ENCODE measurements at places on chromosomes 5 and 9.

DNA sequence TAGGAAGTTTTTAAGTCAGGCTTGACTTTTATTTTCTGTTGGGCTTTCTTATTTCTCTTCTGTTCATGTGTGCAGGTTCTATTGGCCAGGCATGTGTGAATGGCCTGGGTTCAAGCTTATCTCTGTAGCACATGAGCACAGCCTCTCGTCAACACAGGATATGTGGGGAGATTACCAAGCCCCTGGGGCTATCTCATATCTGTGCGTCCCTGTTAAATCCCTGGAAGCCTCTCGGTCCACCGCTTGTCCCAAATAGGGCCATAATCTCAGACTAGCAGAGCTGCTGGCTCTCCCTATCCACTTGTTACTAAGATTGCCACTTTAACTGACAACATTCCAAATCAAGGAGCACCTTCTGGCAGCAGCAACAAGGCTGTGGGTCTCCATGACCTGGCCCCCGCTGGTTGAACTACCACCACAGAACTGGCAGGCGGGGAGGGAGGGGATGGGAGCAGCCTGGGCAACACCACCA, 28.4 kb upstream of the EBF1 start:
- DNase-seq: no peak

DNA sequence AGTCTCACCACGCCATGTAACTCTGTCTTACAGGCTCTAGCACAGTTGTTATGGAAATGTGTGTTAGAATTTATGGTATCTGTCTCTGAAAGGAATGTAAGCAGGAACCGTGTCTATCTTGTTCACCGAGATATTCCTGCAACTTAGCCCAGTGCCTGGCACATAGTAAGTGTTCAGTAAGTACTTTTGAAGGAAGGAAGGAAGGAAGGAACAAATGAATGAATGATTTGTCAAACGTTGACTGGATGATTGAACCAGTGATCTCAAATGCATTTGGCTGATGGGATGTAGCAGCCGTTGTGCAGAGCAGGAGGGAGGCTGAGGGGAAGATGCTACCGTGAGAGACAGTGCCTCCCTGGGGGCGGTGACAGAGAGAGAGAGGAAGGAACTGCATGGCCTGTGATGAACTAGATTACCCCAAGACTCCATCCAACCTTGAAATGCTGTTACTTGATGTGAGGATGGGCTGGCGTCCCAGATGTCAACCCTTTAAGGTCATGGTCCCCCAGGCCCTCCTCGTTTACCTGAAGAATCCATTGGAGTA, 47.5 kb upstream of the PPARGC1B start:
- DNase-seq: no peak

- DNase-seq: no peak
Observed at GRCh38 chr9:29290516-29290915, 1717.2 kb upstream of the C9orf72 start.

- no peak for DNase-seq
Observed at GRCh38 chr9:106718936-106719335, 144.0 kb upstream of the ZNF462 start.

DNA sequence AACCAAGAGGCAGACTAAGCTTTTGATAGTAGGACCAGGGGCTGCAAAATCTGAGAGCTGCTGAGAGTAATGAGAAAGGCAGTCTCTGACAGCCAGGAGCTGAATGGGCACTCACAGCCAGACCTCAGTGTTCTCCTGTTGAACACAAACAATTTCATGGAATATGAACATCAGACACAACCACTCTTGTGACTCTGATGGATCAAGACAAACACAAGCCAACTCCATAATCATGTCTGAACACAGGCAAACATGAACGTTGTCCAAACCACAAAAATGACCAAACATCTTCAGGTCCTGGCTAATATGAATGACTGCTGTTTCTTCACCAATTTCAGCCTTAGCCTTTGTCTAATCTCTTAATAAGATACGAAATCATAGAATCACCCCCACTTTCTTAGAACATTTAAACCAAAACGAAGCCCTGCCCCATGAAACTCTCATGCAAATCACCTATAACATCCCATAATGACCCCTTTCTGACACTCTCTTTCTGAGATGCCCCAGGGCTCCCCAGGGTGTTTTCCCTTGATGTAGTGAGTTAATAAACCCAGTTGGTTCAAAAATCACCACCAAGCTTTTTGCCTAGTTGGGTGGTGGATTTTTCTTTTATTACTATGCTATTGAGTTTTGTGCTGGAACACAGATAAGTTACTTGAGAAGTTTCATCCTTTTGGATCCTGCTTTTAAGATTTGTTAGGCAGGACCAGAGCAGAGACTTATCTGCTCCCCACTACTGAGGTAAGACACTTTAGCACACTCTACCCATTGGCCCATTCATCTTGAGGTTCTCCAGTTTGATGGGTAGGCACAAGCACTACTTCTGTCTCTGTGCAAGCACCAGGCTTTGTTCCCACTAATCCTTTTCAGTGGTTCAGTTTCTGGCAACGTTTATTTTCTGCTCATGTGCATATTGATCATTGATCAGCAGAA, 5.9 kb upstream of the ERAP2 start:
- DNase-seq: no peak

DNA sequence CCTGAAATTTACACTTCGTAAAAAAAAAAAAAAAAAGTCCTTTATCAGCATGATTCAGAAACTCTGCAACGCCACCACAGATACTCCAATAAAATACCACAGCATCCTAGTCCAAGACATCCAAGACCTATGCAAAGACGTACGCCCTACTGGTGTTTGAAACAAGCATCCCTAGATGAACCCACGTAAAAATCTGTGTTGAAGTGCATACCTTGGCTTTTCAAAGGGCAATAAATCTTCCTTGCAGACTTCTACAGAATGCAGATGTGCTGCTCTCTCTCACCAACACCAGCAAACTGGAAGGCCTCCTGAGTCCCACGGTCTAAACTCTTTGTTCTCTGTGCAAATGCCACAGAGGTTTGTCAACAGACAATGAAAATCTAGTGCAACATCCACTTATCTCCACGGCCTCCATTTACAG, 38.8 kb downstream of the MYO10 start:
- DNase-seq: no peak

DNA sequence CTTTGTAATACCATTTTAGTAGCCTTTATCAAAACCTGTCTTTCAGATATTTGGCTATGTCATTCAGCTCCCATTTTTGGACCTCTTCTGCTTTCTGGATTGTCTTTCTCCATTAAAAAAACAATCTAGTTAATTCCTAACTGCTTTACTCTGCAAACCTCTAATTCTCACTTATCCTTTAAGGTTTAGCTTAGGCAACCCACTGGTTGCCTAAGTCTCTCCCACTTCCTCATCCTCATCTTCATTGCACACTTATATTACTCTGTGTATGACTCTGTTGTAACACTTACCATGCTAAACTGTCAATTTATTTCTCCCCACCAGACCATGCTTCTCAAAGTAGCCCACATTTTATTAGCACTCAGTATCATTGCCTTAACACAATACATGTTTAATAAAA, 205.0 kb upstream of the DMRTA1 start:
- no peak for DNase-seq

DNA sequence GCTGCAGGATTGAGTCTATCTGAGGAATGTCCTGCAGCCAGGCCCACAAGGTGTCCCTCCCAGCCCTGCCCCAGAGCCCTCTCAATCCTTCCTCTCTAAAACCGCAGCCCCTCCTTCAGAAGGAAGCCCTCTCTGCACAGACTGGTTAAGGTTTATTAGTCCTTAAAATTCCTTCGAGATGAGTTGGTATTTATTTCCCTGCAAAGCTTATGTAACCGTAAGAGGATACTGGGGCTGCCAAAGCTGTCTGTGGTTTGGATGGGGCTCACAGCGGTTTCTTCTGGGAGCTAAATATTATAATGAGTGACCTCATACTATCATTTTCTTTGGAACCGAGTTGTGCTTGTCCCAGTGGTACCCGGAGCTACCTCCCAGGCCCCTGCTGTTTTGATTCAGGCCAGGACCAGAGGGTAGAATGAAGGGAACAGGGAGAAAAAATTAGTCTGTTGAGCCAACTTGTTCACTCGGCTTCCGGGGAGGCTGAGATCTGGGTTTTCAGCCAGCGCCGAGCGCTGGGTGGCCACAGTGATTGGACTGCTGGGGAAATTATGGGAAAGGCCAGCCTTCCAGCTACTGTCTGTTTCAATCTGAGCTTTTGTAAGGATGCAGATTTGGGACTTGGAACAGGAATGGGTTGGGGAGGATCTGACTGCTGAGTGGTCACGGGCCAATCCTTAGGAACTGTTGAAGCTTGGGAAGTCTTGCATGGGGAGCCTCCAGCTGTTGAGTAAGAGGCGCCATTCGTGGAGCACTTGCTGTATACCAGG, 107.5 kb downstream of the NDFIP1 start:
- no peak for DNase-seq

- no peak for DNase-seq
Observed at GRCh38 chr5:141534492-141535213, 45.8 kb downstream of the PCDHGC5 start.

DNA sequence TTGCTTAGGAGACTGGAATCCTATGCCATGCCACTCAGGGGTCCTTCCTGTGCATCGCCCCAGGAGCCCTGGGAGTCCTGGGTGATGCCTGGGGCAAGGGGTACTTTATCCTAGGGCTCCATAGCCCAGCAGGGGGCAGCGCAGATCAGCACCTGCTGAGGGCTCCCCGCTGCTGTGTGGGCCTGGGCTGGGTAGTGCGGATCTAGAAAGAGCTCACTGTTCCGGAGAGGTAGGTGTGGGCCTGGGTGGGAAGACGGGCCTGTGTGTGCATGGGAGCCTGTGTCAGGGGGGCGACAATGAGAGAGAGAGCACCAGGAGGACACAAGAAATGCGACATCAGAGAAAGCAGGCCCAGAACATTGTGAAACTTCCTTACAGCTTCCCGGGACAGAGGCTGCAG, 11.4 kb upstream of the DAB2IP start:
- DNase-seq: no peak

DNA sequence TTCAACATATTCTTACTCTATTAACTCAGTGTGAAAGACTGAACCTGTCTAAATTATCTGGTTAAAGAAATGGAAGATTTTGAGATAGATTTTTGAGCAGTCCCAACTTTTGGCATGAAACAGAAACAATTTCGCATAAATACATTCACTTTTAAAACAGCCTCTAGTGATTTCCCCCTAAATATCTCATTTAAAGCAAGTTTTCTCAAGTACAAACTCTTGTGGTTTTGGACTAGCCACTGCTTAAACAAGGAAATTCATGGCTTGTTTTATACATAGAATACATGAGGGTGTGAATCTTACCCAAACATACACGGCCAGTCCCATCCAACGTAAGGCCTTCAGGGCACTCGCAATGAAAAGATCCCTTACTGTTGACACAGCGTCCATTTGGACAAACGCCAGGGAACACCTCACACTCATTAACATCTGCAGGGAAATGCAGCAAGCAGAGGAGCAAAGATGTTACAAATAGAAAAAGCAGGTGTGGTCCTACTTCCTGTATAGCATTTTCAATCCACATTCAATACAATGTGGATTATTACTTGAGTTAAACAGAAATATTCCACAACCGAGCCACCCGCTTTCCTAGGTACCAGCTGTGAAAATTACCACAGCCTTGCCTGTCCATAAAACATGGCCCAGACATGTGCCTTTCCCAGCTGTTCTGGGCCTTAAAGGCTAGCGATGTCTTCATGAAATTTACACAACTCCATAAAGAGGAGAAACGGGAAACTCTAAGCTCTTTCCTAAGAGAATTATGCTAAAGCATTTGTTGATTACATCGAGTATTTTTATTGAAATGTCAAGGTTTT, 188.8 kb downstream of the FBN2 start:
- DNase-seq: no peak

GRCh38 chr5:38776149-38776896, 69.5 kb upstream of the OSMR start:
- no peak for DNase-seq

- no peak for DNase-seq
Observed at GRCh38 chr5:1827025-1827885, 26.0 kb downstream of the NDUFS6 start.

DNA sequence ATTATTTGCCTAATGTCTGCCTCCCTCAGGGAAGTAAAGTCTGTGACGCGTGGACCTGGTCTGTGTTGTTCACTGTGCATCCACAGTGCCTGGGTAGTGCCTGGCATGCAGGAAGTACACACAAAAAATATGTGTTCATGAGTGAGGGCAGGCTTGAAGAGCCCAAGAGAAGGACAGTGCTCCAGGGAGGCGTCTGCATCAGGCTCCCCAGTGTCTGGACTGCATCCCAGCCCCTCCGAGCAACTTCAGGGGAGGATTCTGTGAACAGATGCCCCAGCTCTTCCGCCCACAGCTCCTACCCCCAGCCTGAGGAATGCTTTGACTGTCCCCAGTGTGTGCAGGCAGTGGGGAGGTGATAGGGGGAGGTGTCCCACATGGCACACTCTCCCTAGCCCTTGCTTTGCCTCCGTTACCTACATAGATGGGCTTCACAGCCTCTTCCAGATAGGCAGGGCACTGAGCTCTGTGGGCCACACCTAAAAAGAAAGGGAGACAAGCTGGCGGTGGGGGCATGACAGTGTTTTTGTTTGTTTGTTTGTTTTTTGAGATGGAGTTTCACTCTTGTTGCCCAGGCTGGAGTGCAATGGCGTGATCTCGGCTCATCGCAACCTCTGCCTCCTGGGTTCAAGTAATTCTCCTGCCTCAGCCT, 25.4 kb downstream of the IRF1 start:
- no peak for DNase-seq

GRCh38 chr5:170642066-170642735, 138.4 kb downstream of the KCNIP1 start:
- no peak for DNase-seq

DNA sequence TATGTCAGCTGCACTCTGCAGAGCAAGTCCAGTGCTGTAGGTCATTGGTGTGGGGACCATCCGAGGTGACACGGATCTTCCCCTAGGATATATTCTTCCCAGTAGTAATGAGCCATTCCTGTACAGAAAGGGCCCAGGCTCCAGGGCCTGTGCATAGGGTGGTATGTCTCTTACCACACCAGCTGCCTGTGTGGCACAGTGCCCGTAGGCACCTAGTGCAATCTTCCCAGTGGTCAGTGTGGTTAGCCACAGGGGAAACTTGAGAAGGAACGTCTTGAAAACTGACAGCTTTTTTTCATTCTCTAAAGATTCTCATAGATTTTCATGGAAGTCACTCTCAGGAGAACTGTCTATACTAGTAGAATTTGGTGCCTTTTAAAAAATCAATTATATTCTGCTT, 39.8 kb downstream of the CYSTM1 start:
- no peak for DNase-seq

- DNase-seq: no peak
Observed at GRCh38 chr5:115452536-115453235, 91.9 kb downstream of the FEM1C start.

DNA sequence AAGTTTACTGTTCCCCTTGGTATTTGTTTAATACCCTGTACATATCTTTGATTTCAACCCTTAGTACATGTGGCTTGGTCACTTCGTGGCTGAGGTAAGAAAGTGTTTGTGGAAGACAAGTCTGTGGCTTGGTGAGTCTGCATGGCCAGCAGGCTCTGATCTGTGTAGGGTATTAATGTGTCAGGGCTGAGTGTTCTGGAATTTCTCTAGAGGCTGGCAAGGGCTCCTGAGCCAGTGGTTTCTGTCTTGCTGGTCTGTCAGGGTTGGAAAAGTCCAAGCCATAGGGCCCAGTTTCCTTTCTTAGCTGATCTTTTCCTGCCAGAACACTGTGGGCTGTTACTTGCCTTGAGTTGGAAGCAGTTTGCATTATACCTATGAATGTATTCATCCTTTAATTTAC, 48.0 kb upstream of the FBXL7 start:
- DNase-seq: no peak
